Kasumi-1 (cell line): ENCODE measurements at places on chromosomes 13 and 19.
A peak's percentile ranks its signal among the peaks of the same experiment; 100 is the strongest.

- DNase-seq: no peak
These were observed 441.7 kb downstream of the IRS2 start for GRCh38 chr13:109344552-109345157.

DNA sequence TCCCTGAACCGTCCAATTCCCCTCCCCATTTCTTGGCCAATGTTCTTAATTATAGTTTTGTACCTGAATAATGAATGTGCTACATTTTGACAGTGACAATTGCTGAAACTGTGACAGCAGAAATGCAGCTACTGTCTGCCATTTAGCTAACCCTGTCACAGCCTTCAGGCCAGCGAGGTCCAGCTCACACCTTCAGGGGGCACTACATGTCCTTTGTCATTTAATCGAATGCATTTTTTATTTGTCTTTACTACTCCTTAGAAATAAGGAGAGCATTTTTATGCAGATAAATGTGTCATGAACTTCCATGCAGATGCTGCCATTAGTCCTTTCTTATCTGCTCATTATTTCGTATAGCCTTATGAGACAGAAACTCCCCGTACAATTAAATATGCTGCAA lies 159.9 kb downstream of the MZT1 start:
- DNase-seq: no peak

- no peak for DNase-seq
These were observed 1074.4 kb upstream of the PRR20A start for GRCh38 chr13:56066321-56066720.

- DNase-seq: no peak
These were observed 7.6 kb upstream of the ERFL start for GRCh38 chr19:41935760-41936415.

- DNase-seq: peak; percentile 75
These were observed 2.3 kb upstream of the LCP1 start for GRCh38 chr13:46184277-46184699.

GRCh38 chr19:36363845-36364244 lies 15.2 kb downstream of the ZFP14 start:
- DNase-seq: no peak

- DNase-seq: no peak
These were observed 22.7 kb upstream of the CPB2 start for GRCh38 chr13:46127358-46128023.

- no peak for DNase-seq
These were observed 3.1 kb downstream of the EFNB2 start for GRCh38 chr13:106532111-106532929.

- DNase-seq: no peak
These were observed 897 bp downstream of the C19orf33 start for GRCh38 chr19:38304866-38305429.

DNA sequence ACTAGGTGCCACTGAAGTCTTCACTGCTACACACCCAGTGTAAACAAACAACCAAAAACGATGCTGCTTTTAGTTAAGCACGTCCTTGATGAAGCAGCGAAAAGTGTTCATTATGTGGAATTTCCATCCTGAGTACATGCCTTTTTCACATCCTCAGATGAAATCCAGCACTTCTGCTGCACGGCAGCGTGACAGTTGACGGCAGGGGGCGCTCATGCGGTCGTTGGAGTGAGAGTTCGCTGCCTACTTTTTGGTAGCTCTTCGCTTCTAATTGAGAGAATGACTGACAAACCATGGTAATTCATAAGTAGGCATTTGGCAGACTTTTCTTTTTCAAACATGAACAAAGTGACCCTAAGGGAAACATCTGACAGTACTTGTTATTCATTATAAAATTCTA lies 1124.9 kb downstream of the EFNB2 start:
- no peak for DNase-seq

GRCh38 chr19:4609878-4610511 lies 29.3 kb upstream of the TNFAIP8L1 start:
- peak; percentile 88 for DNase-seq

GRCh38 chr13:91896547-91896946 lies 498.1 kb downstream of the GPC5 start:
- DNase-seq: no peak

DNA sequence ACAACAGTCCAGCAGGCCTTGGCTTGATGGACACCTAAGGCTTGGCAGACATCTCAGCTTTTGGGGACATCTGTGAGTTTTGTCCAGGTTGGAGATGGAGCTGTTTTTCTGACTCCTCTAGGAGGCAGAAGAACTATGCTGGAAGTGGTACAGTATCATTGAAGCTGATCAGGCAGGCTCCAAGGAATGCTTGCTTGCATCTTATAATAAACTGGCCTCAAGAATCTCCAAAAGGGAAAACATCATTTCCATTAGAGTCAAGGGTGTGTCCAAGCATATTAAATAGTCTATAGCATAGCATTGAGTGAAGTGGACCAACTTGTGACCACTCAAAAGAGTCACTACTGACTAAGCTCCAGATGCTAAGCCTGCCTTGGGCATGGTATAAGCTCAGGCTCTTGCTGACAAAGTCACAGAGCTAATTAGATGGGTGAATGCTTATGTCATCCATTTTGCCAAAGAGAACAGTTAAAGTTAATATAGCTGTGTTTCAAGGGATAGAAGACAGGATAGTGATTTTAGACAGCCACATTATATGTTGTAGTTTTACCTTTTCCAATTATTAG lies 216.0 kb downstream of the DNAJC15 start:
- DNase-seq: no peak

DNA sequence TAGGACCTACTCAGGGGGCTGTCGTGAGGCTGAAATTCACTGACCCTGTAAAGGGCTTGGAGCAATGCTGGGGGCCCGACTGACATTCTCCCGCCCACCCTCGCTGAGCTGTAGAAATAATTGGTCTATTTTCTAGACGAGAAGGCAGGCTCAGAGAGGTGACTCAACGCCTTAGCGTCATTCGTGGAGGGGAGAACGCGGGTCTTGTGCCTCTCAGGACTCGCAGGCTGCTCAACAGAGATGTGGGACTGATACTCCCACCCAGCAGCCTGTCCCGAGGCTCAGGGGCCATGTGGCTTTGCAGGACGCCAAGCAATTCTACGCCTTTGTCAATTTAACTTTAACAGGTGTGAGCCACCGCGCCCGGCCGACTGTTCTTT lies 23.6 kb upstream of the ASPDH start:
- DNase-seq: no peak

GRCh38 chr19:30881281-30881680 lies 468.0 kb downstream of the TSHZ3 start:
- DNase-seq: no peak

GRCh38 chr19:41804336-41804735 lies 7.9 kb downstream of the CEACAM3 start:
- no peak for DNase-seq

DNA sequence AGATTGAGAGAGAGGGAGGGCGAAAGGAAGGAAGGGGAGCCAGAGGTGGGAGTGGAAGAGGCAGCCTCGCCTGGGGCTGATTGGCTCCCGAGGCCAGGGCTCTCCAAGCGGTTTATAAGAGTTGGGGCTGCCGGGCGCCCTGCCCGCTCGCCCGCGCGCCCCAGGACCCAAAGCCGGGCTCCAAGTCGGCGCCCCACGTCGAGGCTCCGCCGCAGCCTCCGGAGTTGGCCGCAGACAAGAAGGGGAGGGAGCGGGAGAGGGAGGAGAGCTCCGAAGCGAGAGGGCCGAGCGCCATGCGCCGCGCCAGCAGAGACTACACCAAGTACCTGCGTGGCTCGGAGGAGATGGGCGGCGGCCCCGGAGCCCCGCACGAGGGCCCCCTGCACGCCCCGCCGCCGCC lies at the start of gene TNFSF11:
TSS of gene TNFSF11 (plus strand) at position 142 of the 400 bp plus-strand sequence. CDS start at position 294, 152 bp downstream.
- DNase-seq: no peak

GRCh38 chr19:33497131-33497777 lies 24.3 kb downstream of the PEPD start:
- no peak for DNase-seq

GRCh38 chr13:83423381-83423780 lies 458.9 kb downstream of the SLITRK1 start:
- no peak for DNase-seq

DNA sequence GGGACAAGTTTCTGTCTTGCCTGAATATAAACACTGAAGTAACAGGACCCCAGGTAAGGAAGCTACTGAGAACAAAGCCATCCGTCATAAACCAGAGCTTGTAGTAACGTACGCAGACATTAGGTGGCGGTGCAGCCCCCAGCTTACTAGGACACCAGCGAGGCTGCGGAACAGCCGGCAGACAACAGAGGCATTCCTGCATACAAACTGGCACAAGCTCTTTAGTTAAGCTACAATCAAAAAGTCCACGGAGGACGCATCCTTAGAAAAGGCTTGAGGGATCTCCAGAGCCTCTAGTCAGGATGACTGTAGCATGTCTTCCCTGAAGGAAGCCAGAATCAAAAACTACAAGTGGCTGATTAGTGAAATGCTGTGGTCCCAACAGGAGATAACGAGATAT lies 26.2 kb downstream of the ZNF160 start:
- no peak for DNase-seq

GRCh38 chr13:80742033-80742432 lies 401.1 kb upstream of the SPRY2 start:
- DNase-seq: no peak

DNA sequence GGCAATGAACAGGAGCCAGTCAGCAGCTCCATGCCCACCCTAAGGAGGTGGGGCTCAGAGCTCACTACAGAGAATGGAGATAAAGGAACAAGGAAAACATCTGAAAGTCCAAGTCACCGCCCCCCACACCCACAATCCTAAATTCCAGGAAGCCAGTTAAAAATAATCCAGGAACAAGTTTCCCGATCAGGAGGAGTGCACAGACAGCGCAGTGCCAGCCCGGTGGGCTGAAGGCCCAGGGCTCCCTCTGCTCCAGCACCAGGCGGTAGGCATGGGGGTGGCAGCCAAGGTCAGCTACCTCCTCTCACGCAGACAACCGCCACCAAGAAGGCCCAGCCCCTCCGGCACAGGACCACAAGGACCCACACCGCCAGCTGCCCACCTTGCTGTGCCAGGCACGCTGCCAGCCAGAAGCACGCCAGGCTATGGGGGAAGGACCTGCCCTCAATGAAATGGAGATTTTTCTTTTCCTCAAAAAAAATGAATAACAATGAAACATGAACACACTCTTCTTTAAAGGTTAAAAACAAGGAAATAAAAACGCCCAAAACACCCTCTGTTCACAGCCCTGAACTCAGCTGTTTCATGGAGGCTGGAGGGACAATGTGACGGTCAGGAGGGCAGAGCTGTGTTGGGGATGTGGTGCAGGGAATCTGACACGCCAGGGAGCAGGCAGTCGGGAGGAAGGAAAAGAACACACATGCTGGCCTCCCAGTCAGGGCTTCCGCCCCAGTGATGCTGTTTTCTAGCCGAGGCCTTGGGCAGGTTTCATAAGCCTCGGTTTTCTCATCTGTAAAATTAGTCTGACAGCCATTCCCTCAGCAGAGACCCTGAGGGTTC lies 11.0 kb downstream of the STK24 start:
- DNase-seq: peak; percentile 58

DNA sequence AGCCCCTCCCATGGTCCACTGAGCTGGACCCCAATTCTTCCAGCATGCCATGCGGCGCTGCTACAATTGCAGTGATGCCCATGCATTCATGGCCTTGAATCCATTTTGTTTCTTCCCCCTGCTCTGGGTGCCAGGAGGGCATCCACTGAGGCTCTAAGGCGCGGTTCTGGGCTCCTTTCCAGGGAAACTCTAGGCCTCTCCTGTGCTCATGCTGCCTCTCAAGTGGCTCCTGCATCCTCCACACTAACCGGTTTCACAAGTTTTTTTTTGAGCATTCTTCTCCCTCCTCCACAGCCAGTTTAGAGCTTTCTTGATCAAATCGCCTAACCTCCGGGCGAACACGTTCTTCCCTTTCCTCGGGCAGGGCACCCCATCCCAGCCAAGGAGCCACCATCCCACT lies 69.1 kb upstream of the FLT1 start:
- DNase-seq: no peak
